SJSA1 (cell line): ENCODE measurements at places on chromosomes 12 and 14. TPM values are rescaled to one million over a fixed set of nuclear protein-coding genes. Genes with fewer than 3 reads are reported as not detected.

Gene SLC41A2
- total RNA-seq, result 1.7 TPM in 1 of 2 replicates, not detected in the other

Gene SSPN
- 35.6 and 37.1 TPM in 2 replicates for total RNA-seq

Gene FBXL14
- 8.1 and 16.1 TPM in 2 replicates for total RNA-seq

Gene IRF2BPL
- total RNA-seq, result 9.8 and 16.4 TPM in 2 replicates

Gene RD3L
- total RNA-seq, result not detected in 2 replicates

Gene BDKRB1
- total RNA-seq, result 0.34 and 10.3 TPM in 2 replicates

Gene ACRBP
- not detected in 2 replicates for total RNA-seq
